ENCODE measurements at places on chromosomes 1 and 21. TPM values are rescaled to one million over a fixed set of nuclear protein-coding genes. Genes with fewer than 3 reads are reported as not detected.

The CDK18 gene
- not detected for total RNA-seq

The GJA9 gene
- not detected for total RNA-seq

GRCh38 chr1:40310983-40311642 is 6.0 kb downstream of the COL9A2 start:
- no peak for DNase-seq
- peaks cover 5% of the 10 kb centered on the region for H3K27me3 ChIP-seq
- H3K27ac ChIP-seq, result no peak overlapping the region
- no peaks in the 10 kb centered on the region for H3K36me3 ChIP-seq

- H3K4me3 ChIP-seq, result no peak overlapping the region
- no peaks in the 10 kb centered on the region for H3K27me3 ChIP-seq
- peaks cover 99% of the 10 kb centered on the region for H3K36me3 ChIP-seq
These were observed 28.7 kb downstream of the ATP1A1 start for GRCh38 chr1:116401646-116402176.

DNA sequence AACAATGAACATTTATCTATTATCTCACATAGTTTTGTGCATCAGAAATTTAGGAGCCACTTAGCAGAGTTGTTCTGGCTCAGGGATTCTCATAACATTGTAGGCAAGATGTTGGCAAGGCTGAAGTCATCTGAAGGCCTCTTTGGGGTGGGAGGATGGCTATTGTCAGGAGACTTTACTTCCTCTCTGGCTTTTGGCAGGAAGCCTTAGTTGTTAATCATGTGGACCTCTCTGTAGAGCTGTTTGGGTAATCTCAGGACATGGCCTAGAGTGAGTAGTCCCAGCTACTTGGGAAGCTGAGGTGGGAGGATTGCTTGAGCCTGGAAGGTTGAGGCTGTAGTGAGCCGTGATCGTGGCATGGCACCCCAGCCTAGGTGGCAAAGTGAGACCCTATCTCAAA is 40.2 kb downstream of the RASAL2 start:
- no peaks in the 10 kb centered on the region for H3K27me3 ChIP-seq
- no peak overlapping the region for H3K27ac ChIP-seq
- H3K4me1 ChIP-seq, result peaks cover 14% of the 10 kb centered on the region
- H3K4me3 ChIP-seq, result no peak overlapping the region
- DNase-seq, result no peak

GRCh38 chr1:211920141-211920572 is 89.6 kb upstream of the LPGAT1 start:
- no peak overlapping the region for H3K27ac ChIP-seq
- H3K36me3 ChIP-seq, result no peaks in the 10 kb centered on the region
- no peak overlapping the region for H3K4me3 ChIP-seq
- no peak for DNase-seq
